ENCODE measurements at places on chromosomes 13 and 19. TPM values are rescaled to one million over a fixed set of nuclear protein-coding genes. Genes with fewer than 3 reads are reported as not detected.

- DNase-seq: no peak
Measured at GRCh38 chr19:39238944-39239343, 5.9 kb downstream of the IFNL3 start.

DNA sequence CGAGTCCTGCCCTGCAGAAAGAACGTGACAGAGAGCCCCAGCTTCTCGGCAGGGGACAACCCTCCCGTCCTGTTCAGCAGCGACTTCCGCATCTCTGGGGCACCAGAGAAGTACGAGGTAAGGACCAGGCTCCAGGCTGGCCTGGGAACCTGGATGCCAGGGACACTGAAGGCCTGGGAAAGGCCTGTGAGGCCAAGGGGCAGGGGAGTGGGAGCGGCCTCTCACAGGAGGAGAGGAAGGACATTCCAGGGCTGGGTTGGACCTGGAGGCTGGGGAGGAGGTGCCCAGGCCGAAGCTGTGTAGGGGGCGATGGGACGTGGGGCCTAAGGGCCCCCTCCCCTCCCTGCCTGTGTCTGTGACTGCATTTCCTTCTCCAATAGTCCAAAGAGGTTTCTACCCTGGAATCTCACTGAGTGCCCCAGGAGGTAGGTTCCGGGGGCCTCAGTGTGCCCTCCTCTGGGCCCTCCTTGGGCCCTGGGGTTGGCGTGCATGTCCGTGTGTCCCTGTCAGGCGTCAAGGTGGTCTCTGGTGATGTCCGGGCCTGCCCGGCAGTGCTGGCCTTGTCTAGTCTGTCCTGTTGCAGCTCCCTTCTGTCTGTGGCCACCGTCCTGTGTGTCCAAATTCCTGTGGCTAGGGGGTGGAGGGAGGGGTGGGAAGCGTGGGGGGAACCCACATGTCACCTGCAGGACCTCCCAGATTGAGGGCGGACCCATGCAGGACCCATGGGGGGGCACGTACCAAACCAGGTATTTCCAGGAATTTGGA, 16.9 kb upstream of the CD22 start:
- DNase-seq: no peak

NDUFA13 gene
- total RNA-seq: 74.7 TPM

MAB21L1 gene
- 3.2 TPM for total RNA-seq

- no peak for DNase-seq
Measured at GRCh38 chr13:29260684-29261083, 334.8 kb downstream of the SLC7A1 start.

GRCh38 chr19:16035601-16036297, 40.5 kb upstream of the TPM4 start:
- no peak for DNase-seq

- no peak for DNase-seq
Measured at GRCh38 chr13:45441633-45442032, 23.1 kb upstream of the COG3 start.

- DNase-seq: no peak
Measured at GRCh38 chr13:89786531-89786930, 1561.0 kb upstream of the MIR17HG start.

GRCh38 chr13:106498571-106498970, 36.9 kb downstream of the EFNB2 start:
- no peak for DNase-seq

- no peak for DNase-seq
Measured at GRCh38 chr19:30062907-30063649, 121.0 kb downstream of the URI1 start.

DNA sequence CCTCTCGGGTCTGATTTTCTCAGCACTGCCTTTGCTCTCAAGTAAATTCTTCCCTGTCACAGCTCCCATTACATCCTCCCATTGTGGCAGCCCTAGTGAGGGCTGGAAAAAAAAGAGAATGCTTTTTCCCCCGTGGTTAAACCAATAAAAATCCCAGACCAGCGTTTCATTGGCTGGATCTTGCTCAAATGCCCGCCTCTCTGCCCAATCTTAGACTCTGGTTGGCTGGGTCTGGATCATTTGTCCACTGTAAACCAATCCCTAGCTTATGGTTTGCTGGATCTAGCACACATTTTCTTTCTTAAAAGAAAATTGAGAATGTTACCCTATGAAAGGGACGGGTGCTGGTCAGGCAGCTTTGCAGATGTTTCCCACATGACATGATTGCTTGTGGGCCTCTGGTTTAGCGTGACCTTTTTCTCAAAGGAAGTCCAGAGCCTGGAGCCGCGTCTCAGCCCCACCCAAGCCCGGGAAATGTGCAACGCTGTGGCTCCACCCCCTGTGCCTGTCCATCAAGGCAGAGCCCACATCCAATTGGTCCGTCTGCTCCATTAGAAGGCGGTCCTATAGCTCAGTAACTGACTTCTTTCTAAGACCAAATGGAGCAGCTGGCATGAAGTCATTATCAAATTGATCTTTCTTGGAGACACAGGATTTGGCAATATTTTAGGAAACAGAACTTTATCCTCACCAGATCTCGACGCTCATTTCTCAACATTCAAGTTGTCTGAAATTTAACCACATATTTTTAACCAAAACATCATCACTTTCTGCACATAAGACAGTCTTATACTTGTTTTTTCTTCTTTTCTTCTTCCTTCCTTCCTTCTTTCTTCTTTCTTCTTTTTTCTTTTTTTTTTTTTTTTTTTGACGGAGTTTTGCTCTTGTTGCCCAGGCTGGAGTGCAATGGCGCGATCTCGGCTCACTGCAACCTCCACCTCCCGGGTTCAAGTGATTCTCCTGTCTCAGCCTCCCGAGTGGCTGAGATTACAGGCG, 2.6 kb upstream of the MCEMP1 start:
- no peak for DNase-seq

CGB3 gene
- total RNA-seq: not detected

DNA sequence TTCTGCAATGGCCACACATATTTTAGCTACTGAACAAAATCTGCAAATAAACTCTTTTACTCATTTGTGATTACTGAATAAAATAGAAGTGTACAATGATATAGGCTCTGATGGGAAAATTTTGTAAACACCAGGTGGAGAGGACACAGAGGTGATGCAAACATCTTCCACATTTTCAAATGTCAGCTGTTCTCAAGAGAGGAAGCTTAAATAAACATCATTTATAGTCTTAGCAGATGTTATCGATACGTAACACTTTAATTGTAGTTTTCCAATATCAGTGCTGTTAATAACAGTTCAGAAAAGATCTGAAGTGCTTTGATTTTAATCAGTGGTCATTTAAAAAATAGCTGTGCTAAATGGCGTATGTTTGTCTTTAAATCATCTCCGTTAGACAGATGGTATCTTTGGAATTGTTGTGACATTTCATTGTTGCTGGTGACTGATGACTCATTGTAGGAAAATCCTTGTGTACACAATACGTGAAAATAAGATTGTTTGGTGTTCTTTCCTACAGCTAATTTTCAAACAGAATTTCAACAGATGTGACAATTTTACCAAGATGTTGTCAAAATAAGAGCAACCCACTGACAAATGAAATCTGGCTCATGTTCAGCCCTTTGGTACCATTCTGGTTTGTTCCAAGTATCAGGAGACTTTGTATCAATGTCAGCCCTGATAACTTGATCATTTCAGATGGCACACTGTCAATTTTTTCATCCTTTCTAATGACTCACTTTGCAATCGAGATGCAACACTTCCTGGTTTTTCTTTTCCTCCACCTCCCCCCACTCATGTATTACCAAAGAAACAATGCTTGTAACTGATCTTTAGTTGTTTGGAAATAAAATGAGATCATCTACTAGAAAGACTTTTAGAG, 516.0 kb downstream of the DCT start:
- DNase-seq: no peak

Data from urinary bladder (tissue), 4 donors.